ENCODE measurements at places on chromosomes 3 and 15.

DNA sequence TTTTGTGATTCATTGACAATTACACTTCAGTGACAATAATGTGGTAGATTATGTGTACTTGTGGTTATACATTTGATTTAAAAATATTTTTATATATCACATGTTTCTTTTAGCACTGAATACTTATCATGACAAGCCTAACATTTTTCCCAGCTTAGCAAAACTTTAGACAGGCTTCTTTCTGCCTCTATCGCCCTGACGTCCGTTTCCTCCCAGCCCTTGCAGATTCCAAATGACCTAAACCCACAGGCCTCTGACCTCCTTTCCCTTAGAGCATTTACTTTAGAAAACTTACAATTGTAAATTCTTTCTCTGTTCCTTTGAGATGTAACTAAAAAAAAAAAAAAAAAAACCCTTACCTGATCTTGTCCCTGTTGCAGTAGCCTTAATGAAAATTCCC lies 326.1 kb downstream of the UNC13C start:
- no peak overlapping the region for H3K4me3 ChIP-seq
- no peaks in the 10 kb centered on the region for H3K27me3 ChIP-seq
- H3K4me1 ChIP-seq, result no peaks in the 10 kb centered on the region
- H3K36me3 ChIP-seq, result no peaks in the 10 kb centered on the region
- DNase-seq, result no peak

GRCh38 chr15:61106044-61106834 lies 122.9 kb downstream of the RORA start:
- no peaks in the 10 kb centered on the region for H3K36me3 ChIP-seq
- H3K27me3 ChIP-seq, result peaks cover 8% of the 10 kb centered on the region
- no peak overlapping the region for H3K27ac ChIP-seq
- DNase-seq, result no peak
- no peak overlapping the region for H3K4me3 ChIP-seq

- no peaks in the 10 kb centered on the region for H3K36me3 ChIP-seq
- H3K4me3 ChIP-seq, result no peak overlapping the region
- no peaks in the 10 kb centered on the region for H3K27me3 ChIP-seq
- no peak for DNase-seq
- H3K4me1 ChIP-seq, result no peaks in the 10 kb centered on the region
Measured at GRCh38 chr3:177731644-177732268, 534.5 kb upstream of the TBL1XR1 start.

DNA sequence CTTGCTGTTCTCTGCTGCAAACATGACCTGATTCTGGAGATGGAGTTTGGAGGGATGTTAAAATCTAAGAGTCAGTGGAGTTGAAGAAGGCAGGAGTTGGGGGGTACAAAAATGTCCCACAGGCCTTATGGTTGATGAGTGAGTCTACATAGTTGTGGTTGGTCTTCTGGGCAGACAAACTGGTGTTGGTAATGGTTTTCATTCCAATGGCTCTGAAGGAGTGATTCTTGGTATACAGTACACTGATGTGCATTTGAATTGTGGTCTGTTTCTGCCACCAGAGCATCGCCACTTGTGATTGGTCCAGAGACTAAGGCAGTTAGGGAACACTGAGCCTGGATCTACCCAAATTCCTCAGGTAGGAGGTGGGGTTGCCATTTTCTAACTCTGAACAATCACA lies 514.1 kb upstream of the CFAP20DC start:
- H3K27me3 ChIP-seq, result no peaks in the 10 kb centered on the region
- H3K27ac ChIP-seq, result no peak overlapping the region
- no peaks in the 10 kb centered on the region for H3K4me1 ChIP-seq

- H3K4me3 ChIP-seq, result no peak overlapping the region
- DNase-seq, result no peak
- no peaks in the 10 kb centered on the region for H3K4me1 ChIP-seq
- H3K27ac ChIP-seq, result no peak overlapping the region
- H3K36me3 ChIP-seq, result no peaks in the 10 kb centered on the region
Measured at GRCh38 chr15:77846986-77847385, 214.3 kb upstream of the LINGO1 start.

- peaks cover 46% of the 10 kb centered on the region for H3K36me3 ChIP-seq
- H3K27ac ChIP-seq, result peak overlapping the region; percentile 96
- no peaks in the 10 kb centered on the region for H3K27me3 ChIP-seq
- DNase-seq, result no peak
Measured at GRCh38 chr15:101651554-101652097, 555 bp downstream of the TM2D3 start.

GRCh38 chr3:114294940-114295480 lies 1.2 kb downstream of the TIGIT start:
- peak overlapping the region; percentile 49 for H3K4me3 ChIP-seq
- DNase-seq, result no peak
- H3K36me3 ChIP-seq, result peaks cover under 1% of the 10 kb centered on the region
- peak overlapping the region; percentile 26 for H3K27ac ChIP-seq
- H3K27me3 ChIP-seq, result no peaks in the 10 kb centered on the region

- H3K4me1 ChIP-seq, result no peaks in the 10 kb centered on the region
- no peaks in the 10 kb centered on the region for H3K36me3 ChIP-seq
Measured at GRCh38 chr3:31942446-31942845, 38.6 kb downstream of the OSBPL10 start.

GRCh38 chr15:91227766-91228165 lies 127.7 kb downstream of the SV2B start:
- DNase-seq, result no peak
- no peaks in the 10 kb centered on the region for H3K36me3 ChIP-seq
- no peak overlapping the region for H3K27ac ChIP-seq
- peaks cover 27% of the 10 kb centered on the region for H3K27me3 ChIP-seq

DNA sequence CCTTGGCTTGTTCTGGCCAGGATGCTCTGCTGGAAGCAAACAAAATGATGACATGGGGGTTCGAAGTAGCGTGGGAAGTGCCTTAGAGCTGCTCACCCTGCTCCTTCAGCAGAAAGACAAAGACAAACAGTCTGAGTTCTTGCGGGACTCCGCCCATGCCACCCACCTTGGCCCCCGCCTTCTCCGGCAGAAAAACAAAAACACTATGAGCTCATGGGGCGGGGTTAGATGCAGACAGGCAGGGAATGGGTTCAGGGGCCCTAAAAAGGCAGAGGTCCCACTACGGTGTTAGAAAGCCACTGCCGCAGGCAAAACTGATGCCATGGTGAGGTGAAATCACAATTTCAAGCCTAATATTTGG lies 9.7 kb upstream of the NCKIPSD start:
- peaks cover 72% of the 10 kb centered on the region for H3K36me3 ChIP-seq
- no peak for DNase-seq
- no peaks in the 10 kb centered on the region for H3K27me3 ChIP-seq
- H3K4me1 ChIP-seq, result peaks cover 14% of the 10 kb centered on the region
- H3K27ac ChIP-seq, result no peak overlapping the region

- H3K4me3 ChIP-seq, result no peak overlapping the region
- no peaks in the 10 kb centered on the region for H3K27me3 ChIP-seq
- peaks cover 17% of the 10 kb centered on the region for H3K36me3 ChIP-seq
- DNase-seq, result no peak
Measured at GRCh38 chr3:45642731-45643152, 46.5 kb upstream of the SACM1L start.

- DNase-seq, result no peak
- H3K4me1 ChIP-seq, result no peaks in the 10 kb centered on the region
- no peak overlapping the region for H3K4me3 ChIP-seq
- no peak overlapping the region for H3K27ac ChIP-seq
- H3K36me3 ChIP-seq, result no peaks in the 10 kb centered on the region
- no peaks in the 10 kb centered on the region for H3K27me3 ChIP-seq
Measured at GRCh38 chr3:190001426-190001825, 119.3 kb downstream of the P3H2 start.

GRCh38 chr3:4596612-4597011 lies 103.5 kb downstream of the ITPR1 start:
- DNase-seq, result no peak
- no peaks in the 10 kb centered on the region for H3K4me1 ChIP-seq
- H3K4me3 ChIP-seq, result no peak overlapping the region
- H3K27me3 ChIP-seq, result no peaks in the 10 kb centered on the region

DNA sequence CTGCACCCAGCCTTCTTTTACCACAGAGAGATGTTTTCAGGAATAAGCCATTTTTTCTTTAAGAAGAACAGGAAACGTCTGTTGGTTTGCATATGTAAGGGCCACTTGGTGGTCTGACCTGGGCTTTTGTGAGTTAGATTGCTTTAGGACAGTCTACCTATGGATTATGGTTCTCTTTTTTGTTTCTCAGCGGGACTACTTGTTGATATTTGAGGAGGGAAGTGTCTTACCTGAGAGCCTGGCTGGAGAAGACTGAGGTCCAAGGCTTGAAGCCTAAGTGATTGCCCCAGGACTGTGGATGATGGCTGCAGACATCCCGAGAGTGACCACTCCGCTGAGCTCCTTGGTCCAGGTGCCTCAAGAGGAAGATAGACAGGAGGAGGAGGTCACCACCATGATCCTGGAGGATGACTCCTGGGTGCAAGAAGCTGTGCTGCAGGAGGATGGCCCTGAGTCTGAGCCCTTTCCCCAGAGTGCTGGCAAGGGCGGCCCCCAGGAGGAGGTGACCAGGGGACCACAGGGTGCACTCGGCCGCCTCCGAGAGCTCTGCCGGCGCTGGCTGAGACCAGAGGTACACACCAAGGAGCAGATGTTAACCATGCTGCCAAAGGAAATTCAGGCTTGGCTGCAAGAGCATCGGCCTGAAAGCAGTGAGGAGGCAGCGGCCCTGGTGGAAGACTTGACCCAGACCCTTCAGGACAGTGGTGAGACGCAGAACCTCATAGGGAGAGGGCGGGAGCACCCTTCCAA lies 3.0 kb downstream of the ZSCAN2 start:
- H3K4me1 ChIP-seq, result peaks cover 52% of the 10 kb centered on the region
- H3K36me3 ChIP-seq, result peaks cover 14% of the 10 kb centered on the region
- no peak overlapping the region for H3K4me3 ChIP-seq
- no peak for DNase-seq
- H3K27me3 ChIP-seq, result no peaks in the 10 kb centered on the region

- peak overlapping the region; percentile 71 for H3K27ac ChIP-seq
- H3K4me3 ChIP-seq, result peak overlapping the region; percentile 2
- DNase-seq, result peak; percentile 68
- no peaks in the 10 kb centered on the region for H3K36me3 ChIP-seq
Measured at GRCh38 chr15:65833501-65834205, 35.6 kb upstream of the RAB11A start.

GRCh38 chr15:43316016-43316970 lies 14.1 kb downstream of the LCMT2 start:
- no peaks in the 10 kb centered on the region for H3K4me1 ChIP-seq
- H3K36me3 ChIP-seq, result no peaks in the 10 kb centered on the region

DNA sequence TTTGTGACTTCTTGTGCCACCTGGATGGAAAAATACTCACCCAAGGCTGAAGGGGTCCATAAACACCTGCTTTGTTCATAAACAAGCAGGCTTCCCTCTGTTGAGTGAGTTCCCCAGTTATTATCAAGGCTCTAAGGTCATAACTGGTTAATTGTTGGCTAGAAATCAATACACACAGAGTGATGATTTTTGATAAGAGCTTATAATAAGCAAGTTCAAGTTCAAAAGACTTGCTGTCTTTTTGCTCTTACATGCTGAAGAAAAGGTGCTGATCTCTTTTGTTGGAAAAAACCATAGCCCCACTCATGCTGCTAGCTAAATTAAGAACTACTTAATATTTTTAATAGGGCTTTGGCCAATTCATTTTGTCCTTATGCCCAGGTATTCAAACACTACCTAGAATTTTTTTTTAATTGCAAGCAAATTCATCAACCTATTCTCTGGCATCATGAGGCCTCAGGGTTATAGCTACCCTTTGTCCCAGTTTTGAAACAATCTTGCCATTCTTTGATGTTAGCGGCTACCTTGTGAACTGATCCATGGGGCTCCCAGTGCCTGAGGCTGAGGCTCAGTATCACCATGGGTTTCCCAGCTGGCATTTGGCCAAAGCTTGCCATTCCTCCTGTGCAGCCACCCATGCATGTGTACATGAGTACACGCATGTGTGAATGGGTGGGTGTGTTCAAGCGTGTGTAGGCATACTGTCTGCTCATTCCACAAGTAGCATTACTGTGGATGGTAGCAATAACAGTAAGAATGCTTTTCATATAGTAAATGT lies 127.6 kb upstream of the LPP start:
- no peak overlapping the region for H3K27ac ChIP-seq
- H3K36me3 ChIP-seq, result no peaks in the 10 kb centered on the region
- no peaks in the 10 kb centered on the region for H3K4me1 ChIP-seq
- H3K27me3 ChIP-seq, result no peaks in the 10 kb centered on the region
- no peak for DNase-seq
- H3K4me3 ChIP-seq, result no peak overlapping the region

DNA sequence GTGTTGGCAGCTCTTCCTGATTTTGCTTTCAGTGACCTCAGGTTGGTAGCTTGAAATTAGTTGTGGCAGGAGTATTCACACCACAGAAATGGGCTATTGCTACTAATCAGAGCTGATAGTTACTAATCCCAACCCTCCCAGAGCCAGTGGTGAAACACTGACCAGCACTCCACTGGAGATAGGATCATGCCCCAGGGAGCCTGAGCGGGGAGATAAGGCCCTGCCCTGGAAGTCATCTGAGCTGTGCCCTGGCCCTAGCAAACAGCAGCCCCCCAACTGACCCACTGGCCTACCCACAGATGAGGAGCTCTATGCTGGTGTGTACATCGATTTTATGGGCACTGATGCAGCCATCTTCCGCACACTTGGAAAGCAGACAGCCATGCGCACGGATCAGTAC lies 9.4 kb upstream of the GNAT1 start:
- no peak for DNase-seq
- H3K4me1 ChIP-seq, result no peaks in the 10 kb centered on the region
- no peak overlapping the region for H3K4me3 ChIP-seq
- no peak overlapping the region for H3K27ac ChIP-seq

DNA sequence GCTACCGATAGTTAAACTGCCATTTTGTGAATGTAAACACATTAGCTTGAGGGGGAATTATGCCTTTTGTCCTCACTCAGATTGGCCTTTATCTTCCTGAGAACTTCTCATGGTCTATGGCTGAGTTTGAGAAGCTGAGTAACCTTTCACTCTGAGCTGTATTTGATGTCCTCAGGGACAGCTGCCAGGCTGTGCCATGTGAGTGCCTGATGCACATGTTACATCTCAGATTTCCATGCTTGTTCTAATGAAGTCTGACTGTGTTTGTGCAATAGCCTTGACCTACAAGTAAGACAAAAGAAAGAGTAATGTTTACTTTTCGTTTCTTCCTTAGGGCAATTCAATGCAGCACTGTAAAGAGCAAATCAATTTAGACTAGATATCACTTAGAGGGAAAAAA lies 44.1 kb upstream of the ARL6 start:
- no peaks in the 10 kb centered on the region for H3K27me3 ChIP-seq
- DNase-seq, result no peak
- H3K4me1 ChIP-seq, result no peaks in the 10 kb centered on the region
- H3K27ac ChIP-seq, result no peak overlapping the region
- H3K36me3 ChIP-seq, result no peaks in the 10 kb centered on the region

DNA sequence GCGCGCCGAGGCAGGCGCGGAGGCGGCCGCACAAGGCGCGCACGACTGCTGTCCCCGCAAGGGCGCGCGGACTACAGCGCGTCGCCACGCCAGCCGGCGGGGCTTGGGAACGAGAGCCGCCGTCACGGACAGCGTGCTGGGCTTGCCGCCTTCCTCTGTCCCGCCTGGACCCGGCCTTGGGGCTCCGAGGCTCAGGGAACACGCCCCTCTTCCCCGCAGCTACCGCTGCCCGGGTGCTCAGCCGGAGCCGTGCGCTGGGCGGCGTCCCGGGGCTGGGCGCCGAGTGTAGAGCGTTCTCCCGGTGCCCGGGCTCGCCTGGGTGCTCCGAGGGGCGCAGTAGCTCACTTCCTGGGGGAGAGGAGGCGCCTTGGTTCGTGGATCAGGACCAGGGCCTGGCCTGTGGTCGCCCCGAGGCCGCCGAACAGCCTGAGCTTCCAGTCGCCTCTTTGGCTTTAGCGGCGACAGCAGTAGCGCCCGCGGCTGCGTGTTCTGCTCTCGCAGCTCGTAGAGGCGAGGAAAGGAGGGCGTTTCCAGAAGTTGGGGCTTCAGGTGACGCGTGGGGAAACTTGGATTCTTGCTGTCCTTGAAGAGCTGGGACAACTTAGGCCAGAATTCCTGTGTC lies 226.7 kb upstream of the C2CD4B start:
- no peaks in the 10 kb centered on the region for H3K36me3 ChIP-seq
- peaks cover 21% of the 10 kb centered on the region for H3K4me1 ChIP-seq
- peak overlapping the region; percentile 93 for H3K4me3 ChIP-seq
- peaks cover 29% of the 10 kb centered on the region for H3K27me3 ChIP-seq
- no peak overlapping the region for H3K27ac ChIP-seq
